ENCODE measurements at places on chromosomes 4 and X.

DNA sequence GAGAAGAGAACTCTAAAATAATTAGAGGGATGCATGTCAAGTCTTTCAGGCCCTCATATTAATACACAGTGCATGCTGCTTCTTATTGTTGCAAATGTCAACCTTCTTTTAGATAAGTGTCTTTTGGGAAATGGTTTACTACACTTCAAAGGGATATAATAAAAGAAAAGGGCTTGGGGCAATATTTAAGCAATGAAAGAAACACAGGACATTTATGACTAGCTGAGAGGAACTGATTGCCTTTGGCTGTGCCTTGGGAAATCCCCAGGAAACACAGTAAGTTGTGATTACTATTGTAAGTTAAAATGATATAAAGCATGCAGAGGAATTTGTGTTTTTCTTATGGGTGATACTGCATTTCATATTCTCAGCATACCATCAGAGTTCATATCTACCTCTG lies 1036.2 kb upstream of the GRID2 start:
- no peak for DNase-seq

- no peak for DNase-seq
These were observed 220.3 kb upstream of the TENM3 start for GRCh38 chr4:182022909-182023308.

DNA sequence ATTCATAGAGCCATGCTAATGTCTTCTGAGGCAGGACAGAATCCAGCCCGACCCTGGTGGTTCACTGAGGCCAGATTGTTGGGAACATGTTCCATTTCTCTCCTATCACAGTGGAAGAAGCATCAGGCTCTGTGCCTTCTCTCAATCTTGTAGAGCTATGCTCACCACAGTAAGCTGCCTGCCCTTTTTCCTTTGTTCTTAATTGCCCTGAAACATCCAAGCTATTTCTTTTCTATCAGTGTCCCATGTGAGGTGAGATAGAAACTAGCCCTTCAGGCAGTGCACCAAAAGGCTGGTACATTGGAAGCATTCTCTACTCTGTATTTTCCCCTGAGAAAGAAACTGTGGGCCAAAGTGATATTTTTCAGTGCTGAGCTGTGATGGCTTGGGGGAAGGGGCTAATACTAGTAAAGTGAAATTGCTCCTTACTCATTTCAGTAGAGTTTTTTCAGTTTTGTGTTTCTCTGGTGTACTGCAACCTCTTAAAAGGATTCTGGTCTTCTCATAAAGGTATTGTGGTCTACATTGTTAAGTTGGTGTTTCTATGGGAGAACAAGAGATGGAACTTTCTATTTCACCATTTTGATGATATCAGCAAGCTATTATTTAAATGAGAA lies 611.2 kb downstream of the RPA4 start:
- no peak for DNase-seq

DNA sequence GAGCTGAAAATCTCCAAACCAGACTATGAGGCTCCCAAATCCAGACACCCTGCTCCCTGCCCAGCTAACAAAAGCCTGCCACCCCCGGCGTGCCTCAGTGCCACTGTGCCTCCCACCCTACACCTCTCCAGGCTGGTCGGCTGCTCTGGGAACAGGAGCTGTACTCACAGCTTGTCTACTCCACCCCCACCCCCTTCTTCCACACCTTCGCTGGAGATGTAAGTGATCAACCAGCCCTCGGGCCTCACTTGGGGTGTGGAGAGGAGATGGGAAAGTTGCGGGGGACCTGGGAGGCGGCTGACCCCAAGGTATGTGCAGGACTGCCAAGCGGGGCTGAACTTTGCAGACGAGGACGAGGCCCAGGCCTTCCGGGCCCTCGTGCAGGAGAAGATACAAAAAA lies 1.8 kb downstream of the WAS start:
- no peak for DNase-seq

DNA sequence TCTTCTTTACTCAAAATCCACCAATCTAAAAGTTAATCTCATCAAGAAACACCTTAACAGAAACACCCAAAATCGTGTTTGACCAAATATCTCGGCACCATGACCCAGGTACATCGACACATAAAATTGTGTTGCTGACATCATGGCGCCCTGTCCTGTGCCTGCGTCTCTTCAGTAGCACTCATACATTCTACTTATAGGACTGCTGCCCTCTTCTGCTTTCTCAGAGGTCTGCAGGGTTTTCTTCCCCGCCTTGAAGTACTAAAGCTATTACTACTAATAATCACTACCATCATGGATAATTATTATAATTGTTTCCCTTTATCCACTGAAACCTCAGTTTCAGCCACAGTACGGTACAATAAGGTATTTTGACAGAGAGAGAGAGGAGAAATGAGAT lies 1403.1 kb upstream of the TENM3 start:
- no peak for DNase-seq

GRCh38 chrX:20393944-20394343 lies 127.2 kb upstream of the RPS6KA3 start:
- DNase-seq = no peak

DNA sequence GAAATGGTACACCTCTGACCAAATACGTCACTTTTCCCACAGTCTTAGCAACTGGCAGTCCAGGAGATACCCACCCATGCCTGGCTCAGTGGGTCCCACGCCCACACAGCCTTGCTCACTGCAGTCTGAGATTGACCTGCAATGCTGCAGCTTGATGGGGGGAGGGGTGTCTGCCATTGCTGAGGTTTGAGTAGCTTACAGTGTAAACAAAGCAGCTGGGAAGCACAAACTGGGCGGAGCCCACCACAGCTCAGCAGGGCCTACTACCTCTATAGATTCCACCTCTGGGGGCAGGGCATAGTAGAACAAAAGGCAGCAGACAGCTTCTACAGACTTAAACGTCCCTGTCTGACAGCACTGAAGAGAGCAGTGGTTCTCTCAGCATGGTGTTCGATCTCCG lies 52.7 kb downstream of the AMER1 start:
- no peak for DNase-seq

GRCh38 chrX:100663642-100664041 lies 19.6 kb downstream of the SRPX2 start:
- no peak for DNase-seq

- no peak for DNase-seq
These were observed 9.6 kb downstream of the BMP3 start for GRCh38 chr4:81040012-81040659.

DNA sequence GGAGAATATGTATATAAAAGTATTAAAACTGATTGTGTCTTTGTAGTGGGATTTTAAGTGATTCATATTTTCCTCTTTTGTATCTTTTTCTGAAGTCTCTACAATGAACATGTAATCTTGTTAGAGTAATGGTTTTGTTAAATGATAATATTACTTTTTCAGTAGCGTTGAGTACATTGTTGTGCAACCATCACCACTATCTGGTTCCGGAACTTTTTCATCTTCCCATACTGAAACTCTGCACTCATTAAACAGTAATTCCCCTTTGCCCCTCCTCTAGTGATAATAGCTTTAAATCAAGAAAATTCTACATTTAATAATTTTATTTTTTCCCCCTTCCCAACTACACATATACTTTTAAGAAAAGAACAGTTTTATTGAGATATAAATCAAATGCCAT lies 23.3 kb downstream of the SHROOM3 start:
- no peak for DNase-seq

DNA sequence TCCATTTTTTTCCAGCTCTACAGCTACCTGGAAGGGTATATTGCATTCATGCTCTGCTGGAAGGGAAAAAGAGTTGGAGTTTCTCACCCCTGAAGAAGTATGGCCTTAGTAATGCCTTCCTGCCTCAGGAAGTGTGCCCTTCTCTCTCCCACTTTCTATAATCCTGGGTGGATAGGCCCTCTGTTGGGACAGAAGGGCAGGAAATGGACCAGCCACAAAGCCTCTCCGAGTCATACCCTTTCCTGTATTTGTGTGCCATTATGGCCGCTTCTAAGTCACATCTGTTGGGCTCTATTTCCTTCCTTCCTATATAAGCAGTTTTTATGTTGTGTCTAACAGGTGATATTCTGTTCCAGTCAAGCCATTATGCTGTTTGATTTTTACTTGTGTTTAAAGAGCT lies 74.8 kb upstream of the SMARCA5 start:
- no peak for DNase-seq

GRCh38 chrX:105845631-105846030 lies 23.3 kb downstream of the NRK start:
- DNase-seq = no peak

GRCh38 chr4:109155682-109156283 lies 146.7 kb downstream of the COL25A1 start:
- DNase-seq = no peak

DNA sequence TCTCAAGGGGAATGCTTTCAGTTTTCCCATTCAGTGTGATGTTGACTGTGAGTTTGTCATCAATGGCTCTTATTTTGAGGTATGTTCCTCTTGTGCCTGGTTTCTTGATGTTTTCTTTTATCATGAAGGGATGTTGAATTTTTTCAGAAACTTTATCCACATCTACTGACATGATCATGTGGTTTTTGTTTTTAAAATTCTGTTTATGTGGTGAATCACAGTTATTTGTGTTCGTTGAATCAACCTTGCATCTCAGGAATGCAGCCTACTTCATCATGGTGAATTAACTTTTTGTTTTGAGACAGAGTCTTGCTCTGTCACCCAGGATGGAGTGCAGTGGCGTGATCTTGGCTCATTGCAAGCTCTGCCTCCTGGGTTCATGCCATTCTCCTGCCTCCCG lies 263.1 kb upstream of the KLF3 start:
- DNase-seq = no peak

GRCh38 chrX:120309873-120310705 lies 1.2 kb downstream of the TMEM255A start:
- no peak for DNase-seq

GRCh38 chr4:148443512-148444295 lies 1.5 kb upstream of the NR3C2 start:
- DNase-seq = no peak

- no peak for DNase-seq
These were observed 50.9 kb downstream of the MED28 start for GRCh38 chr4:17665346-17665745.

- DNase-seq = no peak
These were observed 18.7 kb downstream of the APOO start for GRCh38 chrX:23888887-23889501.

DNA sequence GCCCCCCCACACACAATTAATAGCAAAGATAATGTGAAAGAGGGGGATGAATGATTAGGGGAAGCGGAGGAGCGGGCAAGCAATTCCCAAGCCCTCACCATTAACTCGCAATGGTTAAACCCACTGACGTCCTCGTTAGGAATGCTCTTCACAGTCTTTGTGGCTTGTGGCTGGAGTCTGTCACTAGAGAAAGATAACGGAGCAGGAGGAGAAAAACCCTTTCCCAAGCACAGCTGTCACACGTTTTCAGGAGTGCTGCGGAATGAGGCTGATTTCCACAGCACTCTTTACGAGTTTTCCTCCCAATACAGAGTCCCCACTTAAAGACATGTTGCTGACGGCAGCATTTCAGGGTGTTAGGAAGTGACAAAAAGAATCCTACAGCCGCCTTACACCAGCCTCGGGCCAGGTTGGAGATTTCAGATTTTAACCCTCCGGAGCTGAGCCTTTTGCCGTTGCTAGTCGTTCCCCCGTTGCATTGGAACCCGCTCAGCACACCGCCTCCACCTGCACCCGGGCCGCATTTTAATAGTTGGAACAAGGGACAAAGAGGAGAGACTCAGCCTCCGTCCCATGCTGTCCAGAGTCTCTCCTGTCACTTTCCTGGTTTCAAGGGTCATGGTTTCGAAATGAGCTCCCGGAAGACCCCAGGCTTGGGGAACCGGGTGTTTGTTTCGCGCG lies 92.2 kb downstream of the GEMIN8 start:
- no peak for DNase-seq

GRCh38 chr4:76886848-76887441 lies 11.0 kb downstream of the SOWAHB start:
- DNase-seq = no peak

- DNase-seq = no peak
These were observed 35.1 kb upstream of the GEMIN8 start for GRCh38 chrX:14064626-14065432.

DNA sequence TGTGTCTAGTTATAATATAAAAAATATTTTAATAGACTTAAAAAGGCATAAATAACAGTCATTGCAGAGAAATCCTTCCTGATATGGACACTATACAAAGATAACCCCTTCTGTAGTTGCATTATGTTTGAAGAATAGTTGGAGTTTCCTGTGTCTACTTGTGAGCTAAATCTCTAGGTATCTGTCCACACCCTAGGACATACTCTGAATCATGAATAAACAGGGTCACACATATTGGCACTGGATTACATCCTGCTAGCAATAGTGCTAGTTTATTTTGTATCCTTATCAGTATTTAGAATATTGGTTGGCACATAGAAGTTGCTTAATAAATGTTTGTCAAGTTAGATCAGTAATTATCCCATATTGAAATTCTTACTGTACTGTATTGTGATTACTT lies 173.9 kb downstream of the GRXCR1 start:
- no peak for DNase-seq

DNA sequence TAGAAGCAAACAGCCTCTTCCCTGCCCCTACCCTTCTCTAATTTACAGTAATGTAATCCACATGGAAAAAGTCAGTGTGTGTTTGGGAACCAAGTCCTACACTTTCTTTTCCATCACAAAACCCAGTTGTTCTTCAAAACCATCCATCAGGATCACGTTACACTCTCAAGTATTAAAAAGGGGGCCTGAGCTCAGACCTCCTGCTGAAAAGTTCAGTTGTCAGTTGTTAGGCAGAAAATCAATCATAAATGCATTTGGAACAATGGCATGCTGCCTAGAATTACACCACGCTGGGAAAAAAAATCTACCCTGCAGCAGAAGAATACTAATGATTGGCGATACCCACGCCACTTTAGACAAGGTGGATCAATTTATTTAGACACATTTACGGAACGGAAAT lies 236.5 kb downstream of the PARM1 start:
- DNase-seq = no peak

DNA sequence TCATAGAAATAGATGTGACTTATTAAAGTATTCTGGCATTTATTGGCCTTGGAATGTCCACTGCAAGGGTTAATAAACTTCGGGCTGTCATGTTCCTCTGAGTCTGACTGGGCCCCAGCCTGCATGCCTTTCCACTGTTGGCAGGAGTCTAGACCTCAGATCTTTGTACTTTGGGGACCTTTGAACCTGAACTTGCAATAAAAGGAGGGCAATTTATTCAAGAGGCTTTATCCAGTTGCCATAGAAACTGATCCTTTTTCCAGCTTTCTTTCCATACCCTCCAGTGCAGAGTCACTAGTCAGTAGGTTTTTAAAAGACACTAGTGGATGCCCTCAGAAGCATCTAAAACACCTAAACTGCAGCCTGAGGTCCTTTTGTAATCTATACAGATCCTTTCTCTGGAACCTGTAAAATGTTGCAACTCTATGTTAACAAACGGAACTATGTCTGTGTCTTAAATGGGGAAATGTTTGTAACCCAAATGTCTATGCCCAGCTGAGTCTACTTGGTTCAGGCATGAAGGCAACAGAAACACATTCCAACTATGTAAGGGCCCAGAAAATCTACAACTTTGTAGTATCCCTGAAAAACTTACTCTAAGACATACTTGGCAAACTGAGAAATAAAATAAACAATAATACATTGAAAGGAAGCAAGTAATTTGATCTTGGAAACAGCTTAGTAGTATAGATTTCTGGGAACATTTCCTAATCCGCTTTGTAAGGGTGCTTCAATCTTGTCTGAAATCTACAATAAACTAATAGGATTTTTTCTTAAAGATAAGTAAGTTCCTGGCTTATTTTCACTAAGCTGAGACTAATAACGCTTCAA lies 41.5 kb downstream of the SOWAHB start:
- DNase-seq = no peak

All from stimulated activated CD8-positive, alpha-beta memory T cell treated with anti-CD3 and anti-CD28 coated beads, Interleukin-7, amount 100 ng/mL, for 48 hours (primary cell).